GDM1 (cell line): ENCODE measurements at places on chromosomes 2 and 18.

DNA sequence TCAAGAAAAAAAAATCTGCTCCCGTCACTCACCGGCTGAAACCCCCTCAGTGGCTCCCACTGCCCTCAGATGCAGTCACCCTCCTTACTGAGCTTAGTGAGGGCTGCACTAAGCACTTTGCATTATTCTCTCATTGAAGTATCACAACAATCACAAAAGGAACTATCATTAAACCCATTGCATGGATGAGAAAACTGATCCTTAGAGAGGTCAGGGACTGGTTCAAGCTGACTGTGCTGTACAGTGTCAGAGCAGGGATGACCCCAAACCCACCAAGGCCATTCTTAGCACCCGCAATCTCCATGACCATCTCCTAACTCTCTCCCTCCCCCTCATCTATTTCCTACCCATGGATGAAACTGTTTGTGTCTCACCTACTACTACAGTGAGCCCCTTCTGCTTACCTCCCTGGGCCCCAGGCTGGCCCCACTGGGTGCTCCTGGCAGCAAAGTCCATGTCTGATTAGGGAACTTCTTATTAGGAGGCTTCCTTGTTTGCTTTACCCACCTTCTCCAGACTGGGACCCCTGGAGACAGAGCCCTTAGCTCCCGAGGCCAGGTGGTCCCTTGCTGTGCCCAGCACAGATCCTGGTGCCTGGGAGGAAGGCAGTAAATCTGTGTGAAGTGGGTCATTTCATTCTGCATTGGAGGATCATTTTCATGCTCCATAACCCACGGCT lies 139.3 kb upstream of the ID2 start:
- no peak for DNase-seq

DNA sequence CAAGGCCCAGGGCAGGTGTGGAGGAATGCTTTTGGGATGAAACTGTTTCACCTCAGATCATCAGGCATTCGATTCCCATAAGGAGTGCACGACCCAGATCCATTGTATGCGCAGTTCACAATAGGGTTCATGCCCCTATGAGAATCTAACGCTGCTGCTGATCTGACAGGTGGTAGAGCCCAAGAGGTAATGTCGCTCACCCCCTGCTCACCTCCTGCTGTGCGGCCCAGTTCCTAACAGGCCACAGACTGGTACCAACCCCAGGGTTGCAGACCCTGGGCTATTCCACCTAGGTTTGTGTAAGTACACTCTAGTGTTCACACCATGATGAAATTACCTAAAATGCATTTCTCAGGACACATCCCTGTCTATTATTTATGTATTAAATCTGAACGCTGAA lies 72.5 kb downstream of the COPS8 start:
- DNase-seq = no peak

DNA sequence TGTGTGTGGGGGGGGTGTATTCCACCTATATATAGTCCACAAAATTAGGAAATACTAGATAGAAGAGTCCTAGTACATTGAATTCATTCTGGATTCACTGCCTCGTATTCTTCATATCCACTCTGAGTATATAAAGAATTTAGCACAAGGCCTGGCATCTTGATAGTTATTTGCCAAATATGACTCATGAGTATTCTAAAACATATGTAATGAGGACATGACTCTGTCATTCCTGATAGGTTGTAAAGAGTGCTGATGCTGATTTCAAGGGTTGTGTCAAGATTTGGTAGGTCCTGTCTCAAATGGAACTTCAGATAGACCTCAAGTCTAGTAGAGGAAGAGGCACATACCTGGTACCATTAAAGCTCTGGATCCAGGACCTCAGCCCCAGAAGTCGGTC lies 173.4 kb upstream of the BOD1L2 start:
- DNase-seq = no peak

- DNase-seq = no peak
Measured at GRCh38 chr2:23292024-23292423, 93.0 kb upstream of the KLHL29 start.

DNA sequence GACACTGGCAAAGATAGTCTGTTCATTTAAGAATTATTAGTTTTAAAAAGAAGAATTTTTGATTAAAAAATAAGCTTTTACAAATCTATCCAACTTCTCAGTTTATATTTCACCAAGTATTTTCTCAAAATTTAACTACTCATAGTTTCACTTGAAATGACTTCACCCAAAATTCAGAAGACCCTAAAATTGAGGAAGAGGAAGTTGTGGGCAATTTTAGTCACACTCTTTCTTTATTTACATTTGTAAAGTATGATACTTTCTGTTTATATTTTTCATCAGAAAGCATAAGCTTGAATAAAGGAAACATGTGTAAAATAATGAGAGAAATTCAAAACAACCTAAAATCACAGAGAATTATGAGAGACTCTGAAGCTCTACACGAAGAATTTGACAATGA lies 278.8 kb upstream of the MEIS1 start:
- no peak for DNase-seq

- DNase-seq = no peak
Measured at GRCh38 chr2:67709835-67710234, 312.7 kb downstream of the ETAA1 start.

GRCh38 chr2:225512876-225513540 lies 113.5 kb downstream of the NYAP2 start:
- DNase-seq = no peak

GRCh38 chr2:214410128-214410775 lies 602 bp upstream of the VWC2L start:
- no peak for DNase-seq

GRCh38 chr2:234481301-234481700 lies 15.6 kb downstream of the ARL4C start:
- DNase-seq = no peak

GRCh38 chr18:30730915-30731314 lies 311.6 kb downstream of the DSC3 start:
- DNase-seq = no peak

DNA sequence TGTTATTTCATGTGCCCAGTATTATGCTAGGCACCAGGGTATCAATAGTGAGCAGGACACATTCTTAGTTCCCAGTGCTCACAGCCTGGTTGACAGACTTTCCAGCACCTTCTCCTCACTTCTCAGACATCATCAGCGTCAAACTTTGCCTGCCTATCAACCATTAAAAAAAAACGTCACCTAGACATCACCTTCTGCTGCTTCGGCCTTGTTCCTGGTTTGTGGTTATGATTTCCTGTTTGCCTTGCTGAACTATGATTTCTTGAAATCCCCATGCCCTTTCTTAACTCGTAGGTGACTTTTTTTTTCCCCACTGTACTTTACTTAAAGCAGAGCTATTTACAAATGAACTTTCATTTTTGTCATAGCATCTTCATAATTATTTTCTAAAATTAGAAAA lies 60.4 kb upstream of the NABP1 start:
- DNase-seq = peak; percentile 31
